AG08395 (cell line): ENCODE measurements at places on chromosomes 6 and 20.

- DNase-seq = no peak
These were observed 14.7 kb downstream of the IPCEF1 start for GRCh38 chr6:154341871-154342270.

DNA sequence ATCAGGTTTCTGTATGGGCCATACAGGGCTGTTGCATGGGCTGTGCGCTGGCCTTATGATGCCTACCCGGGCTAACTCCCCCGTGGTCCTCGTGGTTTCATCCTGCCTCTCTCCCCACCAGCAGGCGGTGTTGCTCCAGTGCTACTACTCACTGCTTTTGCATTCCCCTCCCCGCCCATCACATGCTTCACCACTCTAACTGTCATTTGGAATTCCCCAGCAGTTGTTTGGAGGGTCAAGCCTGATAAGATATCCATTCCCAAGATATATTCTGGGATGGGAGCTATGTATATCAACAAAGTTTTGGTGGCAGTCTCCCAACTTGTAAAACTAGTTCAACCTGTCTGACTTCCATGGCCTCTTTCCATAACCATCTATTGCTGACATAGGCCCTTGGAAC lies 233.2 kb upstream of the SOX4 start:
- no peak for DNase-seq

DNA sequence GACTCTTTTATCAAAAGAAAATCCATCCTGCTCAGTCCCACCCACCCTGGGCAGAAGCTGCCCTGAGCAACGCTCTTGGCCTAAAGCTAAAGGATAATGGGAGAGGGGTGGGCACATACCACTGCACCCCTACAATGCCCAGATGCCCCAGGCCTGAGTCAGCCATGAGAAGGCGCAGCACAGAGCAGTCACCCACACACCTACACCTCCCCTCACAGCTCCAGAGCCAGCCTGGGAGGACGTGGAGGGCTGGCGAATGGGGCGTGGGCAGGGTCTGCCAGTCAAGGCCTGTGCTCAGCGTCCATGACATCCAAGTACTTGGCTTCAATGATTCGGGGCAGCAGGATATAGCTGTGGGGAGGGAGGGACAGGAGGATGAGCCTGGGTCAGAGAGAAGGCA lies 11.5 kb downstream of the SLC4A11 start:
- DNase-seq = no peak

- DNase-seq = no peak
These were observed 73.7 kb downstream of the LYRM2 start for GRCh38 chr6:89564752-89565427.

DNA sequence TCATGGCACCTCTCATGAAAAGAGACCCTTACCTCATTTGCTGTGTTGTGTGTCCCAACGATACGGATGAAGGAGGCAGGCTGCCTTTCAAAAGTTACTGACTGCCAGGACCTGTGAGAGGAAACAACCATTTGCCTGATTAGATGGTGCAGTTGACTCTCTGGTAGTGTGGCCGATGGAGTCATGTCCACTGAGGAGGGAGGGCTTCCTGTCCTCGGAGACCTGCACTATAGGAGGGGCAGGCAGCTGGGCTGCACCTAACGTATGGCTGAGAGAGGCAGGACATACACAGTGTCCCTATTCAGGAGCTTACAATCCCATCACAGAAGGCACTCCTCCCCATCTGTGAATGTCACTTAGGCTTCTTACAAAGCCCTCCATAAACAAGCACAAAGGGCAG lies 373.0 kb downstream of the ZFAND3 start:
- no peak for DNase-seq

- no peak for DNase-seq
These were observed 529.9 kb upstream of the MMS22L start for GRCh38 chr6:97812940-97813339.

DNA sequence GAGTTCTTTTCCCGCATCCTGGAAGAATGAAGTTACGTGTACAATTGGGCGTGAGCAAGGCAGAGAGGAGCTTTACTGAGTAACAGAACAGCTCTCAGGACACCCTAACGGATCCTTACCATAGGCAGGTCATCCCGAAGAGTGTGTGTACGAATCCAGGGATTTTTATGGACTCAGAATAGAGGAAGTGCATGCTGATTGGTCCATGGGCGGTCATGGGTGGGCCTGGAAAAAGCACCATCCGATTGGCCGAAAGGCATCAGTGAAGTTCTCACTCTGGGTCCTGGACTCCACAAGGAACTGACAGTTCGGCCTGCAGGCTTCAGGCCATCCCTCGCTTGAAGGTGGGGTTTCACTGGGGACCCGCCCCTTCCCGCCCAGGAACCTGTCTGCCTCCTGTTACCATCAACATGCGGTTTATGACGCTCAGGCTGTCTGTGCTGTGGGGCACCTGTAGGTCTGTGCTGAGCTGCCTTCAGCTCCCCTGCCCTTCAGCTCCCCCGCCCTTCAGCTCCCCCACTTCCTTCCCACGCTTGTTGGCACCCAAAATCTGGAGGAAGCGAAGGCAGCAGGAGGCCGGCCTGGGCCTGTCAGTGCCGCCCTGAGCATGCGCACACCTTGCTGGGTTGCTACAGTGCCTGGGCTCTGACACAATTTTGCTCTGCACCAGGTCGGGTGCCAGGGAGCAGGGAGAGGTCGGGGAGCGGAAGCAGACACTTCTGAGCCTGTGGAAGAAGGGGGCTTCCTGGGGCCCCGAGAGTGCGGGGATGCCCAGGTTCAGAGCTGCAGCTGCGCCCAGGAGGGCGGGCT lies 57.9 kb upstream of the MANEA start:
- DNase-seq = no peak

GRCh38 chr20:49230021-49230420 lies 10.8 kb downstream of the DDX27 start:
- no peak for DNase-seq
